Jurkat, Clone E6-1 (cell line): ENCODE measurements at places on chromosomes 12 and 14.
A peak's percentile ranks its signal among the peaks of the same experiment; 100 is the strongest.

DNA sequence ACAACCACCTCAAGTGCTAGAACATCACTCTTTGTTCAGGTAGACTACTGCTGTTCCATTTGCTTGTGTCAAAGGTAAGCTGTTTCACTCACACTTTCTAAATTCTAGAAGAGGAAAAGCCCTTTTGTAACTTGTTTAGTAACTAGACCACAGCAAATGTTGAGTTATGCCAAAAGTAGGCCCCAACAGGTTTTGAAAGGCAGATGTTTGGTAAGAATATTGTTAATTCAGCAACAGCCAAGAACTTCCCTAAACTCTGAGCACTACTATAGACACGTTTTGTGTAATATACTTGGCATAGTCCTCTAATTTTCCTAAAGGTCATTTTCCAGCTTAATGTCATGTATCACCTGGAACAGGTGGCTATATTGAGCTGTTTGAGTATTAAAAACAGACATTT is 79.0 kb downstream of the DCAF5 start:
- DNase-seq: no peak

GRCh38 chr14:30252783-30253674 is 305.9 kb upstream of the G2E3 start:
- no peak for DNase-seq

DNA sequence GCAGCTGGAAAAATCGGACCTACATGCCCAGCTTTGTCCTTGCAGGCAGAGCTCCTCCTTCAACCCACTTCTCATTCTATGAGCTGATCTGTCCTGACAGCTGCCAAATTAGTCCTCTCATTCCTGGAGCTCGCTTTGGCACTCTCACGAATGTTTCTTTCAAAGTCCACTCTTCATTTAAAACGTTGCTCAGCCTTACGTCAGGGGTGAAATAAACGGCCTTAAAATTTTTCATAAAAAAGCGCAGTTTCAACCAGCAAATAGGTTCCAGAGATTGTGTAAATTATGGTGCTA is 120.9 kb upstream of the HIF1A start:
- DNase-seq: no peak

- DNase-seq: no peak
Measured at GRCh38 chr12:60035835-60036234, 440.0 kb downstream of the SLC16A7 start.

GRCh38 chr12:12447236-12447635 is 90.4 kb downstream of the BORCS5 start:
- peak; percentile 49 for DNase-seq

GRCh38 chr14:56150645-56151345 is 32.6 kb downstream of the PELI2 start:
- peak; percentile 79 for DNase-seq

GRCh38 chr12:66903782-66904396 is 225.0 kb upstream of the GRIP1 start:
- DNase-seq: no peak

GRCh38 chr12:117580718-117581062 is 219.3 kb upstream of the NOS1 start:
- DNase-seq: peak; percentile 17

- DNase-seq: no peak
Measured at GRCh38 chr12:102479939-102480338, 424 bp downstream of the IGF1 start.

DNA sequence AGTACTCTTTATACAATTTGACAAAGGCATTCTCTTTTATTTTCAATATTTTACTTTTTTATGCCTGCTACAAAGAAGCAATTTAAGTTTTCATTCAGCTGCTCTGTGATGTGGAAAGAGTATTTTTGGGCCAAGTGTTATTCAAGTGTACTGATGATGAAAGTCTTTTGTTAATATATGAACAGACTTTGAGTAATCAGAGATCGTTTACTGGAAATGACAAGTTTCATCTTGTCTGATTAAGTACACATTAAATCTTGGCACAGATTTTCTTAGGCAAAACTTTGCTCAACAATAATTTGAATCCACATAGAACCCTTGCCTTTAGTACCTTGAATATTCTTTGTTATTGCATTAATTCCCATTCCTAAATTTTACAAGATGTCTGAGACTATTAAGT is 13.3 kb upstream of the PZP start:
- DNase-seq: no peak

DNA sequence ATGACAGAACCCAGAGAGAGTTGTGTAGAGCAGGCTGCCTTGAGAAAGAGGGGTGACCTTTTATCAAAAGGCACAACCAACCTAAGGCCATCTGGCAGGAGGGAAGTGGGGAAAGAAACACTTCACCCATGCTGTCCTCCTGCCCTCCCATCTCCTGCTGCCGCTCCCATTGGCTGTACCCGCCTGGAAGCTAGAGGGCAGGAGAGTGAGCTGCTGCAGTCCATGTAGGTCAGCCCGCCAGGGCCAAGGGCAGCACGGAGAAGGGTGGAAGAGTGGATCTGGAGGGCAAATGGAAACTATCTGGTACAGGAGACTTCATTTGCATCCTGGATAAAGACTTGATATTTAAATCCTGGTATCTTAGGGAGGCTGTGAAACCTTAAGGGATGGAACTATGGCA is 11.5 kb upstream of the CABP1 start:
- DNase-seq: no peak

DNA sequence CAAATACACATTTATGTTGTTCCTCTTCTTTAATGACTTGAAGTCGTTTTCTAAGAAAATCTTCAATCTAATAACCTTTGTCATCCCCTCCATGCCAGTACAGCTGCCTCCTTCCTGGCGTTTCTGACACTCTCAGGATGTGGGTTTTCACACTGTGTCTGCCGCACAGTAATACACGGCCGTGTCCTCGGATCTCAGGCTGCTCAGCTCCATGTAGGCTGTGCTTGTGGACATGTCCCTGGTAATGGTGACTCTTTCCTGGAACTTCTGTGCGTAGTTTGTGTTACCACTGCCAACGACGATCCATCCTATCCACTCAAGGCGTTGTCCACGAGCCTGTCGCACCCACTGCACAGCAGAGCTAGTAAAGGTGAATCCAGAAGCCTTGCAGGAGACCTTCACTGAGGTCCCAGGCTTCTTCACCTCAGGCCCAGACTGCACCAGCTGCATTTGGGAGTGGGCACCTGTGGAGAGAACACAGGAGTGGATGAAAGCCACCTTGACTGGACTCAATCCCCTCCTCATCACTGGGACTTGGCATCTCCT is 1095.9 kb downstream of the TMEM121 start:
- DNase-seq: peak; percentile 80

DNA sequence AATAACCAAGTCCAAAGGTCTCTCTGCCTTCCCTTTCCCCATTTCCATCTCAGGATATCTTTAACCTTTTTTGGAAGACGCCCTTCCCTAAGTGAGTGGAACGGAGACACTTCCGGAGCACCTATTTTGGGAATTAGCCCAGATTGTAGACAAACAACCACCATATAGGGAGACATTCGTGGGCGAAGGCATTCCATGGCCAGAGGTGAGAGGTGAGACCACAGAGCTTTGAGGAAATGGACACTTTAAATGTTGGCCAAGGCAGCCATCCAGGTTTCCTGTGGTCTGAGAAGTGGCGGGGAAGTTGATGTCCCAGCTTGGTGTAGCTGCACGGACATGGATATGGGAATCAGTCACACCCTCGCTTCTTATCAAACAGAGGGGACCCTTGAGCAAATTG is 69.4 kb upstream of the BDKRB2 start:
- DNase-seq: no peak

- DNase-seq: no peak
Measured at GRCh38 chr14:61433169-61433568, 111.8 kb downstream of the PRKCH start.

DNA sequence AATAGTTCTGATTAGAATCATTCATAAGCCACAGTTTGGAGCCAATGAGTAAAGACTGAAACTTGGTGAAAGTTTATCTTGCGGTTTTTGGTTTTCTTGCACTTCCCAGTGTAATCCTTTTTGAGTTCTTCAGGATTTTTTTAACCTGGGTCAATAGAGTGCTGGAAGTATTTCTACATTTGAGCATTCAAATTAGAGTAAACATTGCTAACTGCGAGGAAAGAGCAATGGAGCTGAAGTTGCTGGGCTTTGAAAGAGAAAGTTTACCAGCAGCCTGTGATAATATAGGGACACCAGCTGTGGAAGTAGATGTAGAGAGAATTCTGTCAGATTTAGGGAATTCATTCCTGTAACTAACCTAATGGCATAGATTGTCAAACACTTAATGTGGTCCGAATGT is 30.3 kb downstream of the ANO6 start:
- DNase-seq: no peak

GRCh38 chr14:105894125-105894977 is 368.0 kb downstream of the TMEM121 start:
- no peak for DNase-seq
